ENCODE measurements at places on chromosomes 5 and 9.

- no peak for DNase-seq
These were observed 312.5 kb downstream of the NPR3 start for GRCh38 chr5:33023649-33024048.

DNA sequence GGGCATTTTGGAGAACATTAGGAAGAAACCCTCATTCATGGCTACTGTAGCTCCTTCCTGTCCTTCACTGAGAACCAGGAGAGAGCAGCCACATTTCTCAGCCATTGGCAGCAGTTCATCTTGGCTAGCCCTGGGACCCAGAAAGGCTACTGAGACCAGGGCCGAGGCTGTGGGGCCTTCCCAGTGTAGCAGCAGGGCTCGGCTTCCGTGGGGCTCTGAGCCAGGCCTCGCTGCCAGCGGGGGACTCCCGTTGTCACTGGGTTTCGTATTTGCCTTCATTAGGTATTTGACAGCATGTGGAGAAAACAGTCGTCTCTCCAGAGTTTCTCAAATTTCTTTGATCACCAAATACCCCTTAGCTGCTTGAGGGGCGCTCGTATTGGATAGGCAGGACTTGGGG is 37.3 kb upstream of the PRDM12 start:
- no peak for DNase-seq

- no peak for DNase-seq
These were observed 38.9 kb upstream of the FAM174A start for GRCh38 chr5:100496296-100496695.

DNA sequence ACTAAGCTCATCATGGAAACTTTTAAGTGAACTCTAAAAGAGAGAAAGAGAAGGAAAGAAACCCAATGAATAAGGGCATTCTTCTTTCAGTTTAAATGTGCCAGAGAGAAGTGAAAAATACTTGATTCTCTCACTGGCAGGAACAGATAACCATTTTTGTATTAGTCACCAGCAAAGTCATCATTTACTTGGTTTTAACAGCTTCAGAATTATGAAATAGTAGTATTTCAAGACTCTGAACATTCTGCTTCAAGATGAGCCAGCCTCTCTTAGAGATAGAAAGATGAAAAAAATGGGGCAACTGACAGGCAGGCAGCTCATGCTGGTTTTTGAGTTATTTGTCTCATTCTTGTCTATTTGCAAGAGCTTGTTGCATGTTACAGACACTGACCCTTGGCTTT is 103.5 kb downstream of the GCNT1 start:
- no peak for DNase-seq

GRCh38 chr5:96909003-96909402 is 26.9 kb upstream of the LNPEP start:
- no peak for DNase-seq

- DNase-seq = no peak
These were observed 86.0 kb downstream of the SNCAIP start for GRCh38 chr5:122398016-122398415.

GRCh38 chr5:97836816-97837215 is 653.8 kb upstream of the RIOK2 start:
- no peak for DNase-seq

GRCh38 chr5:74543162-74543995 is 97.1 kb downstream of the ENC1 start:
- DNase-seq = no peak

DNA sequence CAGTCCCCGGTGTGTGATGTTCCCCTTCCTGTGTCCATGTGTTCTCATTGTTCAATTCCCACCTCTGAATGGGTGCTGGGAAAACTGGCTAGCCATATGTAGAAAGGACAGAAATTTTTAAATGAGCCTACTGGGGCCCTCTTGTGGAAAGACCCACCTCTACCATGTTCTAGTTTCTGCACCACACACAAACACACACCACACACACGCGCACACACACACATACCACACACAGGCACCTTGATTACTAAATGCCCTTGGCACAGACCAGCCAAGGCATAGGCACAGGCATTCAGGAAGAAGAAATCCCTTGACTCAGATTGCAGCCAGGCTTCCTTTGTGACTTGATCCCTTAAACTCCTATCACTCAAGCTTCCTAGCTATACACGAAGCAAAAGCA is 60.5 kb downstream of the SIL1 start:
- no peak for DNase-seq

GRCh38 chr5:68450245-68450852 is 234.8 kb downstream of the PIK3R1 start:
- DNase-seq = no peak

DNA sequence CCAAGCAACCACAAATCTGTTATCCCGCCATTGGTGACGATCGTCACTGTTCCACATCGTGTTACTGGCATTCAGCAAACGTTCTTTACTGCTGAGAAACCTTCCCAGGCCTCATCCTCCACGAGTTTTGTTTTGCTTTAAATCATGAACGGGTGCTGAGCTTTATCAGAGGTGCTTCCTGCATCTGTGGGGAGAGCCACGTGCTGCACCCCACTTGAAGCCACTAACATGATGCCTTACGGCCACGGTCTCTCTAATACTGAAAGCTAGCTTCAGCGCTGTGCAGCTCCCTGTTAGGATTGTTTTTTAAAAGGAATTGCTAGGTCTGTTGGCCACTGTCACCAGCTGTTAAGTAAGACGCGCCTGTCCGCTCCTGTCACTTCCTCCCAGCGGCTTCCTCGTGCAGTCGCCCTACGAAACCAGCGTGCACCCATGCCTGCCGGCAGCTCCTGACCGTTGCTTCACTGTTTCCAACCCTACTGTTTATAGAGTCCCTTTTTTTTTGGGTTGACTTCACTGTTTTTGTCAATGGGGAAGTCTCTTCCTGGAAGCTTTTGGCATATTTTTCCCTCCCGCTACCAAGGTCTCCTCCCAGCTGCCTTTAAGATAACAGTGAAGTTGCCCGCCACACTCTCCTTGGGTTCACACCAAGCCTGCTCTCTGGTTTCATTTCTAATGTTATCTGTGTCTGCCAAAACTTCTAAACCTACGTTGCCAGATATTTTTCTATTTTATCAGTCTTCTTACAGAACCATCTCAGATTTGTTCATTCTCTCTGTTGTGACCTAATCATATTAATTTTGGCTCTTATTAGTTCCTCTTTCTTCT is 20.3 kb downstream of the LPCAT1 start:
- DNase-seq = no peak

DNA sequence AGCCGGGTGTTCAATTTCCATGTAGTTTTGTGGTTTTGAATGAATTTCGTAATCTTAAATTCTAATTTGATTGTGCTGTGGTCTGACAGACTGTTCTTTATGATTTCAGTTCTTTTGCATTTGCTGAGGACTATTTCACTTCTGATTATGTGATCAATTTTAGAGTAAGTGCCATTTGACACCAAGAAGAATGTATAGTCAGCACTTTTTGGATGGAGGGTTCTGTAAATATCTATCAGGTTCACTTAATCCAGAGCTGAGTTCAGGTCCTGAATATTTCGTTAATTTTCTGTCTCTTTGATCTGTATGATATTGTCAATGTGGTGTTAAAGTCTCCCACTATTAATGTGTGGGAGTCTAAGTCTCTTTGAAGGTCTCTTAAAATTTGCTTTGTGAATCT is 944.9 kb downstream of the TLE4 start:
- no peak for DNase-seq

DNA sequence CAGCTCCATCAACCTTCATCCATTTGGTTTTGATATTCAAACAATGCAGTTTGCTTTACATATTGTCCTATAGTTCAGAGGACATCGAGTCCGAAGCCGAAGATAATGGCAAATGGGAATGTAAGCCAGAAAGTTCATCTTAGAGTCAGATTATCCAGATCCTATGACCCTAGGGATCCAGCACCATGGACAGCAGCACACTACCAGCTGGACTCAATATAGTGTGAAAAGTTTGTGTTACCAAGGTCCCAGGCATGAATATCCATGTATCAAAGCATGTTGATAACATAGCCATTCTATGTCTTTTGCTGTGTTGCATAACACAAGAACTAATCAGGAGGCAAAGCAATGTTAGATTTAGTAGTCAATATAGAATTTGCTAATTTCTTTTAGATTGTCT is 46.3 kb downstream of the FSTL4 start:
- DNase-seq = no peak

DNA sequence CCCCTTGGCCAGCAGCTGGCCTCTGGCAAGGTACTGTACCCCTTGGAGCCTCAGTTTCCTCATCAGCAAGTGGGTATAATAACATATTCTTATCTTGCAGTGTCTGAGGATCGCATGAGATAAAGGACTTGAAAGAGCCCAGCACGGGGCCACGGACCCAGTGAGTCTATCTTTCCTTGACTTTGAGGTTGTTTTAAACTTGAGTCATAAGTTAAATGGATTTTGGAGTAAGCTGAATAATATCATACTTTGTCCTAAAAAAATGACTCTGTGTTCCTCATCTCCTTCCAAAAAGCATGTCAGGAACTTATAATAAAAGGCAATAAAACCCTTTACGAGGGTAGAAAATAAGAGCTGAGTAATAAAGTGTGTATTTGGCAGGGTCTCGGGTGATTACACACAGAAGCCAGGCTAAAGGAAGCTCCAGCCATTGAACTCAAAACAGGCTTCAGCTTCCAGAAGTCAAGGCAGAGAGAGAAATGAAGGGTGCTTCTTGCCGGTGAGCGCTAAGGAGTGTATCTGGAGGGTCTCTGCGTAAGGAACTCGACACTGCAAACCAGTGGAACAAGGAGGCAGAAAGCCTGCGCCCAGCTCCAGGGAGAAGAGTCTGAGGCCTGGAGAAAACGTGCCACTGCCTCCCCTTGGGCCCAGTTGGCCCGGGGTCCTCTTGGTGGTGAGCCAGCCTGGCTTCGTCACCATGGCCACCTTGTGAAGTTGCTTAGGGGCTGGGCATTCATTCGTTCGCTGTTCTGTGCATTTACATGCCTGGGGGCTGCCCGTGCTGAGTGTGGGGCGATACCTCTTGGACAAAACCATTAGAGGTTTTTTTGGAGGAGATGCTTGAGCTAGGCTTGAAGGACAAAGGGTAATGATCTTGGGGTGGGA is 72.4 kb upstream of the PHYKPL start:
- no peak for DNase-seq

DNA sequence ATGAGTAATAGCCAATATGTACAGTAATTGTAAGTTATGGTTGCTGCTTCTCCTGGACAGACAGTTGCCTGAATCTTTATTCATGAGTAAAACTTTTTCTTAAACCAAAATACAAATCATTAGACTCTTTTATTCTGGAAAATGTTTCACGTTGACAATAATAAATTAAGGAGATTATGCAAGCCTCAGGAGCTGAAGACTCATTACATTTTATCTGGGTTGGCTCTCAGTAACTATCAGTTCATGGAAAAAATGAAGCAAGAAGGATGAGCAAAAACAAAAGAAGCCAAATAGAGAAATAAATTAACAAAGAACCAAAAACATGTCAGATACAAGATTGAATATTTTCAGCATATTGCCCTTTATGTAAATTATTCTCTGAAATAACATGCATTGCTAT is 88.9 kb upstream of the PRR16 start:
- no peak for DNase-seq

DNA sequence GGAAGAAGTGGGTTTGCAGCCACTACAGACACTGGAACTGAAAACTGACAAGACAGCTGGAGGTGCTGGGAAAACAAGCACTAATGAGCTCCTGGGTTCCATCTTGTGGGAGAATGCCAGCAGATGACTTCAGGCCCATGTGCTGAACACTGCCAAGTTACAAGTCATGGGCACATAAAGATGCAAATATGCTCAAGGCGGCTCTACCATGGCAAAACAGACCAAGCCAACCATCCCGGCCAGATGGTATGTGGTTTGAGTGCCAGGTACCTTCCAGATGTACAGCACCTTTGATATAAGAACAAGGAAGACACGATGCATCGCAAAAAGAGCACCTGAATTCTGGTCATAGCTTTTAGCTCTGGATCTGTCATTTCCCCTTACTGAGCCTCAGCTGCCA is 19.9 kb downstream of the TNFSF8 start:
- DNase-seq = no peak

GRCh38 chr5:149724130-149724840 is 5.8 kb upstream of the PPARGC1B start:
- DNase-seq = no peak

- no peak for DNase-seq
These were observed 2.1 kb downstream of the BRINP1 start for GRCh38 chr9:119366909-119367682.

DNA sequence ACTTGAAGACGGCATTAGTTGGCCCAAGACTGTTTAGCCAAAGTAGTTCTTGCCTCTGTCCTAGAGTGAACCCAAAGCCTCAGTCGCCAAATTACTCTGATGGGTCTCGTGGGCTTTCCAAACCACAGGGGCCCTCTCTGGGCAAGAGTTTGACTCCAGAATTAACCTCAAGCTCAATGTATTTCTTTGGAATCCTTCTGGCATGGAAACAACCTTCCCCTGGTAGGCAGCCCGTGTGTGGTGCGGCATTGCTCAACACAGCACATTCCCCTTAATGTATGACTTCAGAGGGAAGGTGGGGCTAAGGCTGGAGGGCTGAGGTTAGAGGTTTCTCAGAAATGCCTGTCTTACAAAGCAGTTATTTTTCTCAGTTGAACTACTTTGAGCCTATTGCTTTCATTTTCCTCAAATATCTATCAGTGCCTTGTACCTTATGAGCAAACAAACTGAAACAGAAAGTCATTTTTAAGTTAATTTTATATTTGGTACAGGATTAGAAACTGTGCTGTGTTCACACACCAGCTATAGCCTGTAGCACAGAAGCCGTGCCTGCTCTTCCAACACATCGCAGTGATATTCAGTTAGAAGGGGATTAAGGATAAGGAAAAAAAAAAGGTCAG is 123.9 kb upstream of the HAPLN1 start:
- DNase-seq = no peak

GRCh38 chr5:6362846-6363245 is 15.5 kb downstream of the MED10 start:
- no peak for DNase-seq

GRCh38 chr5:66747607-66748006 is 151.4 kb downstream of the MAST4 start:
- no peak for DNase-seq

- no peak for DNase-seq
These were observed 173.2 kb downstream of the GABRB2 start for GRCh38 chr5:161373345-161373707.

DNA sequence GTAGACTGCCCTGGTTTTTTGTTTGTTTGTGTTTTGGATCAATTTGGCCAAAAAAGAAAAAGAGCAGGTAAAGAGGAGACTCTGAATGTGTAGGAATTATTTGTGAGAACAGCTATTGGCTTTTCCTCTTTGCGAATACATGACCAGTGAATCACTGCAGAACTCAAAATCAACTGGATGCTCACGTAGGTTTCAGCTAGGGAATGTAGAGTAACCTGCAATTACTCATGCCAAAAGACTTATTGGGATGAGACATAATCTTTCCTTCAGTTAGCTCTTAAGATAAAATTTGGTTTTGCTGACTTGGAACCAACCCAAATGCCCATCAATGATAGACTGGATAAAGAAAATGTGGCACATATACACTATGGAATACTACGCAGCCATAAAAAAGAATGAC is 348.0 kb downstream of the NPR3 start:
- no peak for DNase-seq

- no peak for DNase-seq
These were observed 384 bp downstream of the COL5A1 start for GRCh38 chr9:134641990-134642384.

- no peak for DNase-seq
These were observed 64.7 kb downstream of the CSF2 start for GRCh38 chr5:132138260-132138659.

- DNase-seq = no peak
These were observed 14.7 kb upstream of the TMEM250 start for GRCh38 chr9:136133191-136133958.

All from stimulated activated CD8-positive, alpha-beta memory T cell treated with anti-CD3 and anti-CD28 coated beads, Interleukin-4, amount 100 ng/mL, for 1 hour (primary cell).